ENCODE measurements at places on chromosomes 7 and 10. TPM values are rescaled to one million over a fixed set of nuclear protein-coding genes. Genes with fewer than 3 reads are reported as not detected.
A peak's percentile ranks its signal among the peaks of the same experiment; 100 is the strongest.

DNA sequence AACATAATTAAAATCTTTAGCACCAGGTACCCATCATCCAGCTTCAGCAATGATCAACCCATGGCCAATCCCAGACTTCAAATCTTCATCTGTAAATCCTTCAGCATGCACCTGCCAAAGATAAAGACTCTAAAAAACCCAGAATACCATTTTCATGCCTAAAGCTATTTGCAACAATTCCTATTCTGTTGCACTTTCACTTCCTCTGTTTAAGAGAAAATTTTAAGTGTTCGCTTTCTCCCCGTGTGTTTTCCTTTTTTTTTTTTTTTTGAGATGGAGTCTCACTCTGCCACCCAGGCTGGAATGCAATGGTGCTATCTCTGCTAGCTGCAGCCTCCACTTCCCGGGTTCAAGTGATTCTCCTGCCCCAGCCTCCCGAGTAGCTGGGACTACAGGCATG is 31.8 kb upstream of the HTR5A start:
- no peak for DNase-seq

DNA sequence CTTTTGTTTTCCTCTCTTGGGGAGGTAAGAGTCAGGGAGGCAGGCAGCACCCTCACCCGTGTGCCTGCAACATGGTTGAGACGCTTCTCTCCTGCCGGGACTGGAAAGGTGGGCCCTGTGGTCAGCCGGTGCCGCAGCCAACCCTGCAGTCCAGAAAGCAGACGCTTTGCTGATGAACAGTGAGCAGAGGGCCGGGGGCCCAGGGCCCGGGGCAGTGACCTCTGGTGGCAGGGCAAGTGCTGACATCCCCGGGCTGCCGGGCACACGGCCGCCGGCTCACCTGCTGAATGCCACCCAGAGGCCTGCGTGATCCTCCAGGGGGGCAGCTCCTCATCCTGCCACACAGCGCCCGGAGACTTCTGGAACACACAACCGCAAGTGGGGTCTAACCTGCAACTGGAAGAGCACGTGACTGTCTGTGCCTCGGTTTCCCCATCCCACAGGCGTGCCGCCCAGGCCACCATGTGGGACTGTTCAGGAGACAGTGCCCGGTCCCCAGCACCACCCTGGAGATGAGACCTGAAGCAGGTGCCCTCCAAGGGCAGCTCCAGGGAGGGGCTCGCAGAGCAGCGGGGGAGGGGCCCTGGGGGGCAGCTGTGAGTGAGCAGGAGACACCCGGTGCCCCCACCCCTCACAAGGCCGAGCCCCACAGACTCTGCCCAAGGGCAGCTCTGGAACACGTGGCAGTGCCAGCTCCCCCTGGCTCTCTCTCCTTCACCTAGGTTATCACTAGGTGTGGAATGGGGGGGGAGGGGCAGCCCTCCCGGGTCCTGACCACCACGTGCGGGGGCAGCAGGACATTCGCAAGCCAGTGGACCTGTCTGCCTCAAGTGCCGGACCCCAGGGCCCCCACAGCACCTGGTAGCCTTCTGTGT is 2.2 kb upstream of the ADGRA1 start:
- peak; percentile 13 for DNase-seq

DNA sequence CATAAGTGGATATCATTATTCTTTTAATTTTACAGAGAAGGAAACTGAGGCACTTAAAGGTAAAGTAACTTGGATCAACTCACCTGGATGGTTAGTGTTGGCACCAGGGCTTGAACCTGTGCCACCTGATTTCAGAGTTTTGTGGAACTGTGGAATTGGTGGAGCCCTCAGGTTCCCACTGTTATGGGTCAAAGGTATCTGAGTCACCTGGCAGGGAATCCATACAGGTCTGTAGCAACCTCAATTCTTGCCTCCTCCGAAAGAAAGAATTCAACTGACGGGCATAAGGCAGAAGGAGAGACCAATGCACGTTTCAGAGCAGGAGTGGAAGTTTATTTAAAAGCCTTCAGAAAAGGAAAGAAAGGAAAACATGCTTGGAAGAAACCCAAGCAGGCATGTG is 25.2 kb upstream of the ADAMTS14 start:
- no peak for DNase-seq

The RBAK gene
- total RNA-seq = 18.0 TPM

The POLL gene
- 33.4 TPM for total RNA-seq
